Body of pancreas (tissue), 4 donors: ENCODE measurements at places on chromosomes 13 and 19.

DNA sequence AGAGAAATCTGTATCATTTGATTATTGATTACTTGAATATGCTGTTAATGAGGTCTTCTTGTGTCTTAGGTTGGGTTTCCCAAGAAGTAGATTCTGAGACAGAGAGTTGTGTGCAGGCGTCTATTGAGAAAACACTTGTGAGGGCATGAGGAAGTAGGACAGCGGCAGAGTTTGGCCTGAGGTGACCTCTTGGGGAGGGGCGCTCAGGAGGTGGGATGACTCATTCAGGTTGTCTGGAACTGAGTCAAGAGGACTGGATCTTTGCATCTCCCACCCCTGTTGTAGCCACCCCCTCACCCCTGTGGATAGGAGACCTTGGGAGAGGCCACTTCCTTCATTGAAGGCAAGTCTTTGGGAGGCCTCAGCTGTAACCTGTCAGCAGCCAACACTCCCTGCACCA lies 35.2 kb upstream of the WDFY2 start:
- DNase-seq: peak; percentile 30

DNA sequence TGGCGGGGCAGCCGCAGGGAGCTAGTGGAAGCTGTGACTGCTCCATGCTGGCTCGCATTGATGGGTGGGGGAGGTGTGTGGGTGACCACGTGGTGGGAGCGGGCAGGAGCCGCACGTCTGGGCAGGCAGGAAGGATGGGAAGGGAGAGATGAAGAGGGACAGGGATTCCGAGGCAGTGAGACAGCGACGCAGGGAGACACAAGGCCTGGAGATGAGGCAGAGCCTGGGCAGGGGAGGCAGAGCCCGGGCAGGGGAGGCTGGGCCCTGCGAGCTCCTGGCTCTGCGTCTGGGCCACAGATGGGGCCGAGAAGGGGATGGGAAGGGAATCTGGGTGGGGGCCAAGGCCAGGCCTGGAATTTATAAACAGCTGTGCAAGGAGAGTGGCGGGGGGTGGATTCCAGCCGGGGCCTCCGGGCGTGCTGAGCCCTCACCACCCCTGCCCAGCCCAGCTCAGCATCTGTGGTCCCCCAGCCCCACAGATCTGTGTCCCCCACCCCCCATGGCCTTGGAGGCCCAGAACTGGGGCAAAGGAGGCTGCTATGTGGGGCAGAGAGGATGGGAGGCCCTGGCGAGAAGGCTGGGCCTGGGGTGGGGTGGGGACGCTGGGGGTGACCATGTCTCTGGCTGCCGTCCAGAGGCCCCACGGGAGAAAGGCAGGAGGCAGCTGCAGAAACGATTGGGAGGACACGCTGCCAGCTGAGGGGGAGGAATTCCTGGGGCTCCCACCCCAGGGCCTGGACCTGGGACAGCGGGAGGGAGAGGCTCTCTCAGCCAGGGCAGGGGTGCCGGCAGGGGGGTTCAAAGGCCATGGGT lies 6.0 kb downstream of the EHD2 start:
- DNase-seq: peak; percentile 91

DNA sequence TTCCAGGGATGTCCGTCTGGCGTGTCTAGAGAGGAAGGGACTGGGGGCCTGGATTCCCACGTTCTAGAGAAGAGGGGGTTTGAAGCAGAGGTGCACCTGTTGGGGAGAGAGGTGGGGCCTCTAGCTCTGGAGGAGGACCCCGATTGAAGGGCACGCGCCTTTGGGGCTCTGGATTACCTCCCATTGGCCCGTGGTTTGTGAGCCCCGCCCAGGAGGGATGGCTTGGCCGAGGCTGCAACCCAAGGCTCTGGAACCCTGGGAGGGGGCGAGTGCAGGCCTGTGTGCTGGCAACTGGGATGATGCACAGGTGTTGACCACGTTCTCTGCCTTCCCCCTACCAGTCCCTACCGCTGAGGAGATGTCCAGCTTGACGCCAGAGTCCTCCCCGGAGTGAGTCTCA lies 20.2 kb downstream of the TMEM150B start:
- no peak for DNase-seq

GRCh38 chr13:93336728-93337127 lies 110.1 kb downstream of the GPC6 start:
- DNase-seq: no peak

- no peak for DNase-seq
Measured at GRCh38 chr13:109737606-109738005, 48.8 kb downstream of the IRS2 start.

DNA sequence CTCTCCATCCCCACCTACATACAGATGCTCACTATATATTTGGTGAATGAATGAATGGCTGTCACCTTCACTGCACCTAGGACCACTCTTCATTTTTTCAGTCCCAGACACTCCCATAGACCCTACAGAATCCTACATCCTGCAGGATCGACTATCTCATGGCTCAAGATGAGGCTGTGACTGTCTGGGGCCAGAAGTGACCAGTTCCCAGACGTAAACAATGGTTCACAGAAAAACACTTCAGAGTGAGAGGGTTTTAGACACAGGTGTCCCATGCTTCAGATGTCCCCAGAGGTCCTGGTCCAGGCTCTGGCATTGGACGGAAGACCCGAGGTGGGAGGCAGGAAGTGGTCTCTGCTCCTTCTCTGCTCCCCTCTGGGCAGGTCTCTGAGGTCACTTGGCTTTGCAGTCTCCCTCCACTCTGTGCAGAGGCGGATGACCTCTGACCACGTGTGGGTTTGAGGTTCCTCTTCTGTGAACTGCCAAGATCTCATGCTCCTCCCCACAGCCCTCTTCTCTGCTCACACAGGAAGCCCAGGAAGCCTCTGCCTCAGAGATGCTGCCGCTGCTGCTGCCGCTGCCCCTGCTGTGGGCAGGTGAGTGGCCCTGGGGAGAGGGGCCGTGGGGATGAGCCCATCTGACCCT lies 24.9 kb downstream of the SIGLEC7 start:
- DNase-seq: no peak

GRCh38 chr13:42071672-42072419 lies 23.4 kb downstream of the DGKH start:
- DNase-seq: no peak

DNA sequence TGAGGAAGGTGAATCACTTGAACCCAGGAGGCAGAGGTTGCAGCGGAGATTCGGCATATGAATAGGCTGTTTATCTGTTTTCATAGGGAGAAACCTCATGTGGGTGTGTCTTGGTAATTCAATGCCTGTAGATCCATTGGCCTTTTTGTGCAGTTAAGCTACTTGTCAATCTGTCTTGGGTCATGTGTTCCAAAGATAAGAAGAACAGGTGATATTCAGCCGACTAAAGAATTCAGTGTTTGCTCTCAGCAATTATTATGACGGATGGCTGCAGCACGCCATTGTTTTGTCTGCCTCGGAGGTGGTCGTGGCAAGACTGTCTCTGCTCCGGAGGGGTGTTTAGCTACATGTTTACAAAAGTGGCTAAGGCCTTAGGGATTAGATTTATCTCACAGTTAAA lies 573.0 kb upstream of the PCDH9 start:
- DNase-seq: no peak

- DNase-seq: peak; percentile 83
Measured at GRCh38 chr19:54462655-54463530, 685 bp downstream of the LENG9 start.

GRCh38 chr13:54928071-54928470 lies 1899.5 kb downstream of the OLFM4 start:
- no peak for DNase-seq

- peak; percentile 52 for DNase-seq
Measured at GRCh38 chr13:102870677-102871415, 25.0 kb downstream of the ERCC5 start.

DNA sequence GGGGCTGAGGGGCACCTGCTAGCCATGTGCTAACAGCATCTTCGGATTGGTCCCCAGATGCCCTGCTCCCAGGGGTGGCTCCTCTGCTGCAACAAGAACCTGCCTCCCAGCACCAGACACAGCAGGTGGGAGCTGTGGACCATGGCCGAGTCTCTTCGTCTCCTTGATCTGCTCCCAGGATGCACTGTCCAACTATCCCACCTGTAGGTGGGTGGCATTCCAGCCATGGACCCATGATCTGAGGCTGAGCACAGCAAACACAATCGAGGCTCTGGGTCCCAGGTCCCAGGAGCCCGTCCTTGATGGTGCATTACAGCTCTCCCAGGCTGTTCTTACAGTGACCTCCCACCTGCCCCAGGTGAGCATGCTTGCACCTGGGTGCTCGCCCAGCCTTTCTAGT lies 1.6 kb downstream of the ZNF837 start:
- no peak for DNase-seq

GRCh38 chr13:59962343-59962742 lies 201.4 kb downstream of the DIAPH3 start:
- DNase-seq: no peak

- DNase-seq: no peak
Measured at GRCh38 chr13:47890146-47890814, 110.8 kb downstream of the SUCLA2 start.

DNA sequence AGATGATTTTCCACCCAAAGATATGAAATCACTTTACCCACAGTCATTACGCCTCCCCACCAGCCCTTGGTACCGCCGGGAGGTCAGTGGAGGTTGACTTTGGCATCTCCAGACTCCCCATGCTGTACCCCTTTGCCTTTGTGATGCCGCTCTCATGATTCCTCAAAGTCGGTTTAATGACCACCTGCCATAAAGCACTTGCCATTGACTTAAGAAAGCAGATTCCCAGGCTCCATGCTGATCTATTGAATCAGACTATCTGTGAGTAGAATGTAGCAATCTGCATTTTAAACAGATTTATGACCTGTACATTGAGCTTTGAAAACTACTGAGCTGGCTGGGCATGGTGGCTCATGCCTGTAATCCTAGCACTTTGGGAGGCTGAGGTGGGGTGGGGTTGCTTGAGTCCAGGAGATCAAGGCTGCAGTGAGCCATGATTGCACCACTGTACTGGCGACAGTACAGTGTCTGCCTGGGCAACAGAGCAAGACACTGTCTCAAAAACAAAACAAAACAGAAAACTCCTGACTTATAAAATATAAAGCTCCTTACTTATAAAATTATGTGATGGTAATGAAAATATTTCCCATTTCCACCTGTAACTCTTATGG lies 235.2 kb downstream of the KLF5 start:
- DNase-seq: no peak

DNA sequence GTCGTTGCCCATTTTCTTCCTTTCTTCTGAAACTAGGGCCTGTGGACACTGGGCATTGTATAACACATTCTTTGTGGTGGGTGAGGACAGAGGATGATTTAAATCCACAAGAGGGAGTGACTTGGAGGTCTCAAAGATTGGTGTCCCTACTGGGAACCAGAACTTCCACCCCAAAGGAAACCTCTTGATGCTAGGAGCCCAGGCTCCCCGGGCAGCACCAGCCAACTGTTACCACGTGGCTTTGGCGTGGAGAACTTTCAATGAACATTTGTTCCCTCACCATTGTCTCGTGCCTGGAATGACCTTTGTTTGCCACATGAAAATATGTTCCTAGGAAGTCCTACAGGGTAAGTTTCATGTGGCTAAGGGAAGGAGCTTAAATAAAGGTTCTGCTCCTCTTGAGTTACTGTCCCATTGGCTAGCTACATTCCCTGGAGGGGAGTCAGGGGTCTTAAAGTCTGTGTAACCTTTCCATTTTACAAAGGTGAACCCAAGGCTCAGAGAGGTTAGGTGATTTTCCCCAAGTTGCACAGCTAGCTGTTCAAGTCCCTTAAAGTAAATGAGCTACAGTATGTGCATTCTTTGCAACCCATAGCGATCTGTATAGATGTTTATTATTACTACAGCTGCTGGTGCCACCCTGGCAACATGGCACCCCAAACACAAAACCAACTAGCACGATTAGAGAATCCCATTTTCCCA lies 5.0 kb upstream of the CDX2 start:
- no peak for DNase-seq

DNA sequence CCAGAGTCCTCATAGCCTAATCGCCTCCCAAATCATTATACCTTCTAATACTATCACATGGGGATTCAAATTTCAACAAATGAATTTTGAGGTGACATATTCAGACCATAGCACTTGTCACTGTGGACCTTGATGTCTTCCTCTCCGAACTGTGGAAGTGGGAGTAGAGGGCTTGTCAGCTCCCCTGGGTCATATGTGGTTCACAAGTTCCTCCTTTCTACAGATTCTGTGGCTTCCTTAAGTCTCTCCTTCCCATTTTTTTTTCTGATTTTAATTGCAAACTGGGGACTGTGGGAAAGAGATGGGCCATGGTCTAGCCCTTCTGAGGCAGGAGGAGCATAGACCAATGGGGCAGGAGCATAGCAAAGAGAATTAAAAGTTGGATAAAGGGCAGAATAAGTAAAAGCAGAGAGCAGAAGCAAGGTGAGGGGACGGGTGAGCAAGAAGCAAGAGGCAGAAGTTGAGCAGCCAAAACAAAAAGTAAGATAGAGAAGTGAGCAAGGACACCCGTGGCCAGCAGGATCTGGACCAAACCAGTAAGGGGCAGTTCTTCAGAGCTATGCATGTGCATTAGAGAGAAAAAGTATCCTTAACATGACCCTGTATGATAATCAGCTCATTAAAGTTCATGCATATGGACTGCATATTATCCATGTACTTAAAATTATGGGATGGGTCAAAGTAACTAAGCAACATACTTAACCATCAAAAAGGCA lies 2.6 kb upstream of the SIGLEC7 start:
- no peak for DNase-seq

DNA sequence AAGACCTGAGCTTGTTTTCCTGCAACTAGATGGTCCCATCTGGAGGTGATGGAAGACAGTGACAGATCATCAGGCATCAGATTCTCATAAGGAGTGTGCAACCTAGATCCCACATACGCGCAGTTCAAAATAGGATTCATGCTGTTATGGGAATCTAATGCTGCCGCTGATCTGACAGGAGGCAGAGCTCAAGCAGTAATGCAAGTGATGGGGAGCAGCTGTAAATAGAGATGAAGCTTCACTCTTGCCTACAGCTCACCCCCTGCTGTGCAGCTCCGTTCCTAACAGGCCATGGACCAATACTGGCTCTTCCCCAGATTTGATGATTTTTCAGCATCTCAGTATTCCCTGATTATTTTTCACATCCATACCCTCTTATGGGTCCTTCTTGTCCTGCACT lies 208.4 kb upstream of the RXFP2 start:
- DNase-seq: no peak

DNA sequence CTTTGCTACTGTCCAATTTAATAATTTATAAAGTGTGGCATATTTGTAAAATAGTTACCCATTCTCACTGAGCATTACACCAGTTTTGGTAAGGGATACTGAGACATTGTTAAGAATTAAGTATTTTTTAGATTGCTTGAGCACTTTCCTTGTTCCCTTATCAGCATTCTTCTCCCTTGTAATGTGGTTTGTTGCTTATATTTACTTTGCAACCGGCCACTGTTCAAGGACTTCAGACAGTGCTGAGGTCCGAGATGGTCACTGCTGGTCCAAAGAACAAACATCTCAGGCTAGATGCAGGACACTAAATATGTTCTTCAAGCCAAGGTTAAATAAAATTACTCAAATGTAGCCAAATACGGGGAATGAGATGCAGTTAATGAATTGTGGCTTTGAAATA lies 161.4 kb downstream of the TM9SF2 start:
- DNase-seq: no peak
